ENCODE measurements at places on chromosomes 4 and X. TPM values are rescaled to one million over a fixed set of nuclear protein-coding genes. Genes with fewer than 3 reads are reported as not detected.

GRCh38 chrX:121084903-121085611 is 37.6 kb downstream of the GLUD2 start:
- DNase-seq: no peak

DNA sequence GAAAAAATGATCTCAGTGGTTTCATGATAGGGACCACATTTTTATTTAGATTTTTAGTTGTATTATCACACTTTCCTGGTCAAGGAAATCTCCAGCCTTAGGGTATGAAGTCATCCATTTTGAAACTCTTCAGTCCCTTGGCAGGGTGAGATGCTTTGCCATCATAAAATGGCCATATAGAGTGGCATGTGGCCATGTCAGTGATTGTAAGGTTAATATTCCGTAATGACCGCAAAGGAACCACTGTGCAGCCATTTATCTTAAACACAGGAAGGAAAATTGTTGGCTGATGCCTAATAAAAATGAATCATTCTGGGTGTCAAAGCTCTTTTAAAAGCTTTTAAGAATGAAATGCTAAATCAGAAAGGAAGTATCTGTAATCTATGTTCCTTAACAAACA is 35.6 kb downstream of the COMMD8 start:
- no peak for DNase-seq

DNA sequence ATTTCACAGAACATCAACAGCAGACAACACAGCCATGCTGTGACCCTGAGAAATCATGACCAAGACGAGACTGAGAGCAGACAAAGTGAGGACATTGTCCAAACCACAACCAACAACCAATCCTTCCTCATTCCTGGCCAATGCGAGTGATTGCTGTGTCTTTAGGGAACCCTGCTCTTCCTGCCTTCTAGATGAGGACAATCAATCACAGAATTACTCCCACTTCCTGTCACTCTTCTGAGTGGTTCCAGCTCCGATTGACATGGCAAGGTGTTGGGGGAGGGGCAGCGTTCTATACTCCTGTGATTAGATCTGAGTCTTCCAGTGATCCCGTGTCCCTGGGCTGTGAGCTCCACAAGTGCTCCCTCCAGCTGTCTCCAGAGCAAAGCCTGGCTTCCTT is 227.8 kb downstream of the STIM2 start:
- peak; percentile 10 for DNase-seq

- DNase-seq: peak; percentile 1
Observed at GRCh38 chrX:5852941-5853340, 375.7 kb downstream of the NLGN4X start.

- no peak for DNase-seq
Observed at GRCh38 chrX:133248177-133248576, 30.0 kb upstream of the TFDP3 start.

Gene MAGEA9B
- total RNA-seq: not detected

Gene KIAA1210
- total RNA-seq: not detected

Gene NHSL2
- total RNA-seq: 1.6 TPM
